ENCODE measurements at places on chromosomes 16 and 17.
A peak's percentile ranks its signal among the peaks of the same experiment; 100 is the strongest.

GRCh38 chr17:48429638-48430586, at the start of gene SKAP1:
TSS of gene SKAP1 (minus strand) at chr17:48430214.
- DNase-seq = no peak

DNA sequence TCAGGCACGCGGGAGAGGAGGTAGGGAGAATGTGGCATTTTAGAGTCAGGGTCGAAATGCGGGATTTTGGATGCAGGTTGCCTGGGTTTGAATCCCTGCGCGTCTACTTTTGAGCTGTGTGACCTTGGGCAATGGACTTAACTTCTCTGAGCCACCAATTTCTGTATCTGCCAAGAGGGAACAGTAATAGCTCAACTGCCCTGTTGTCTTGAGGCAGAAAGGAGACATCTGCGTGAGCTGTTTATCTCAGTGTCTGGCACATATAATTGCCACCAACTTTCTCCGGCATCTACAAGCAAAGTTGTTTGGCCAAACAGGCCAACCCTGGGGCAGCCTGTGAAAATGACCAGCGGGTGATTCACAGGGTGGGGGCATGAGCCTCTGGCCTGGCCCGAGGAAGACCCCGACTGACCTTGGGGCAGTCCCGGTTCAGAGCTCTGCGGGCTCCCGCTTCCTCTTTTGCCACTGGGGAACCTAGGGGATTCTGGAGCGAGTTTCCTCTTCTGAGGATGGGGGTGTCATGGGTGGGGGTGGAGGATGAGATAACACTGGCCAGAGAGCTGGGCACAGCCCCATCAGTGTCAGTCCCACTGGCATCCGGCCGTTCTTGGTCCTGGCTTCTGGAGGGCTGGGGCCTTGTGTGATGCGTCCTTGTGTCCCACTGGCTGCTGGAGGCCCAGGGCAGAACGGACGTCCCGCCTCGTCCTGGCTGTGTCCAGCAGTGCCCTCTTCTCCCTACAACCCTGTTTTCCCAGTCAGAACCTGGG, 1.3 kb downstream of the SNN start:
- DNase-seq = no peak

DNA sequence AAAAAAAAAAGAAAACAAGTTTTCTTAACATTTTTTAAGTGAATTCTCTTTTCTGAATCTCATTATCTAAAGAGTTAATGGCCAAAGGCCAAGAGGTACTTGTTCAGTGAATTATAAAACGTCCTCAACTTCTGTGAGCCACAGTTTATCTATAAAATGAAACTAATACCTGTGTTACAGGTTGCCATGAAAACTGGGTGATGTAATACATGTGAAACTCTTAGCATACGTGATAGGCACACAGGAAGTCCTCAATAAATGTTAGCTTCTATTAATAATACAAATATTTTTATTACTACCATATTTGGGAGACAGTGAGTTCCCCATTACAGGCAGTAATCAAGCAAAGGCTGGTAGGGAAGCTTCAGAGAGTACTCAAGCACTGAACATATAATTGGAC, 13.5 kb upstream of the INPP5K start:
- no peak for DNase-seq

DNA sequence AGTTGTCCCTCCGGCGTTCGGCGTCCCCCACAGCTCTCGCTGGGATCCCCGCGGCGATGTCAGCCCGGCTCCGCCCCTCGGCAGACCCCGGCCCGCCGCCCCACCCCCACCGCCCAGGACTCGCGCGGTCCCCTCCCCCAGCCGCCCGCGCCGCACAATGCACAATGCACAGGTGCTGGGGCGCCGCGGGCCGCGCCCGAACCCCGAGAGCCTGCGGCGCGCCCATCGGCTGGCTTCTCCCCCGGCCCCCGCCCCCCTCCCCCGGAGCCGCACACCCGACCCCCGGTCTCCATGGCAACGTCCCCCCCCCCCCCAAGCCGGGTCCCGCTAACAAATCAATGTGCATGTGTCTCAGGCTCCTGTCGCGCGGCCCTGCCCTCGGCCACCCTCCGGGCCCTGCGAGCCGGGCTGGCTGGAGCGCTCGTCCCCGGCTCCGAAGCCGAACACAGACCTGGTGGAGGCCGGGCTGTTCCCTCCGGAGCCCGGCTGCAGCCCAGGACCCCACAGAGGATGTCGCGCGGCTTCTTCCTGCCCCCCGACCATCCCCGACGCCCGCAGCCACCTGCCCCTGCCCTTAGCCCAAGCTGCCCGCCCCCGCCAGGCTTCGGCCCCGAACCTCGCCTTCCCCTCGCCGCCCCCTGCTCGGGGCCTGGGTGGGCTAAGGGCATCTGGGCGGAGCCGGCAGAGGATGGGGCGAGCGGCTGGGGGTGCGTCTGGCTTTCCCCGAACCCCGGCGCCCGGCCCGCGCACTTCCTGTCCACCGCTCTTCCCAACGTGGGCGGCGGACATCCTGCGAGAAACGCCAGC, 818 bp upstream of the CBX8 start:
- no peak for DNase-seq

DNA sequence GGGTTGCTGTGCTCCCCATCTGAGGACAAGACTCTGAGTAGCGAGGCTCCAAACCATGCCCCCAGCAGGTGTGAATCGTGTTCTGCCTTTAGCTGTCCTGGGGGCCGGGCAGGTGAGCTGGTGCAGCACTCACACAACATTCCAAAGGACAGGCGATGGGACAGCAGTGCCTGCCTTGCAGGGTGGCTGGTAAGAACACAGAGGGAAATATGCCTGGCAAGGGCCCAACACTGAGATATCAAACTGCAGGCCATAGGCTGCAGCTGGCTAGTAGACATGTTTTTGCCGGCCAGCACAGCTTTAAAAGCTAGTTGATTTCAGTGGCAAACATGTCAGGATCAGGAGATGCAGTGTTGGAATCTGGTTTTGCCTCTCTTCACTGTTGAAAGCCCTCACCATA, 23.6 kb downstream of the CLEC16A start:
- no peak for DNase-seq

DNA sequence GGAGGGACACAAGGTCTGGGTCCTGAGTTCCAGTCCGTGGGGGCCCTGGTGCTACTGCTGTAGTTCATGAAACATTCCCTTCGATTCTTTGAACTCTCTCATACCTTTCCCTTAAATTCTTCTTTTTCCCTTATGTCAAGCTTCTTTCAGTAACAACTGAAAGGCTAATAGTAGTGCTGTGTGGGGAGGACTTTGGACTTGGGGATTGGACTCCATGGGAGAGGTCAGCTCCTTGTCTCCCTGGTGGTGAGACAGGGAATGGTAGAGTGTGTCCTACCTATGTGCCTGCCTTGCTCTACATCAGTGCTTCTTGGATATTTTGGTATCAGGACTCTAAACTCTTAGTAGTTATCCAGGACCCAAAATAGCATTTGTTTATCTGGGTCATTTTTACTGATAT, 628.1 kb downstream of the WWOX start:
- DNase-seq = no peak

DNA sequence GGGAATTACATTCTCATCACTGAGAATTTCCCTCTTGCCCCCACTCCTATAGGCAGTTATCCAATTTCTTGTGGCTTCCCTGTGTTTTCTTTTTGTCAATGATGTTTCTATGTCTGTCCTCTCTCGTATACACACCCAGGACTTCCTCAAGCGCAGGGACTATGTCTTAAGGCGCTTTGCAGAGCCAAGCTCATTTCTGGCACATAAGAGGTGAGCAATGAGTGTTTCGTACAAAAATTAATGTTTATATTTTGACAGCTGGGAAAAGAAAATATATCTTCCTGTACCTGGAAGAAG, 947 bp downstream of the DDX42 start:
- no peak for DNase-seq

DNA sequence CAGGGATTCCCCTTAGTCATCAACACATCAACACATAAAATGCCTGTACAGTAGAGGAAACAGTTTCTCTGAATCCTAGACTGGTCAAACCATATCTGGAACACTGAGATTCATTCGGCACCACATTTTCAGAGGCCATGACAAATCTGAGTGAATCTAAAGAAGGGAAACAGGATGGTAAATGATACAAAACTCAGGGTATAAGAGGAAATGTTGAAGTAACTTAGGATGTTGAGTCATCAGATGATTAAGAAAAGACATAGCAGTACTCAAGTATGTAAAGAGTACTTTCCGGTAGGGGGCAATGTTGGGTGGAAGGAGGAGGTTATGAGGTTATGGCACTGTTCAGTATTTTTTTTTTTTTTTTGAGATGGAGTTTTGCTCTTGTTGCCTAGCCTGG, 358.5 kb upstream of the PMFBP1 start:
- DNase-seq = no peak

GRCh38 chr17:57260325-57261083, 4.2 kb downstream of the MSI2 start:
- no peak for DNase-seq

DNA sequence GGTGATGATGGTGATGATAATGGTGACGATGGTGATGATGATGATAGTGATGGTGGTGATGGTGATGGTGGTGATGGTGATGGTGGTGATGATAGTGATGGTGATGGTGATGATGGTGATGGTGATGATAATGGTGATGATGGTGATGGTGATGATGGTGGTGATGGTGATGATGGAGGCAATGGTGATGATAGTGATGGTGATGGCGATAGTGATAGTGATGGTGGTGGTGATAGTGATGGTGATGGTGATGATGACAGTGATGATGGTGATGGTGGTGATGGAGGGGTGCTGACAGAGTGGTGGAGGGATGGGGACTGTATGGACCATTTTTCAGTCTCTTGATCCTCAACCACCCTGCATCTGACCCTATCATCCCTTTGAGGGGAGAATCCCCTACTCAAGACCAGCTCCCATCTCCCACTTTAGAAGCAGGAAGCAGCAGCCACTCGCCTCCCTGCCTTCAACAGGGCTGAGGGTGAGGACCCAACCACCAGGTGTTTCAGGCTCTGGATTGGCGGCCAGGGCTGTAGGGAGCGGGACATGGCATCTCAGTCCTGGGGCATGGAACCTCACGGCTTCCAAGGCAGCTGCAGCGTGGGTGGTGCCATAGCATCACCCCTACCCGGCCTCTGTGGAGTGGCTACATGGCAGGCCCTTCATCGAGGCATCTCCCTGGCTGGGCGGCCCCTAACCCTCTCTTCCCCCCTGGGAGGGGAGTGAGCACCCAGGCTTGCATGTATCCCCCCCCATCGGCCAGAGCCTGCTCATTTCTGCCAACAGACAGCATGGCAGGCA, 4.5 kb downstream of the FSCN2 start:
- DNase-seq = no peak

GRCh38 chr17:49387498-49388289, 25.6 kb upstream of the ZNF652 start:
- DNase-seq = no peak

- peak; percentile 85 for DNase-seq
Measured at GRCh38 chr17:82030470-82031302, 792 bp upstream of the RAC3 start.

- no peak for DNase-seq
Measured at GRCh38 chr16:84949772-84950436, 61.4 kb downstream of the ZDHHC7 start.

DNA sequence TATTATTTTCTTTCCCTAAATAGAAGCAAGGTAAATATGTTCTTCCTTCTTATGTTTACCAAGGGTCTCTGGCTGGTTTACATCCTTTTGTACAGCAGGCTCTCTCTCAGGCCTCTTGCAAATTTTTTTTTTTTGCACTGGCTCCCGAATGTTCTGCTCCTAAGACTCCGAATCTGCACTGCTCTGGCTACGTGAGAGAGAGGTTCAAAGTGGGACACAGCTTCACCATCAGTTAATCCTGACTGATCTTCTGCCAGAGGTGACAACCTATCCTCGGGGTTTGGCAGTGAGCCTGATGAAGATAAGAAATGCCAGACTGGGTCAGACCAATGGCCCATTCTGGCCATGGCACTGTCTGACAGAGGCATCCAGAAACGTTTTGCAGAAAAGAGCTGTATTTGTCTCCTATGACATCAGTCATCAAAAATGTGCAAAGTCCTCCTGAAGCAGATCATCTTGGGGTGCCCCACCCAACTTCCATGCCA, 136.9 kb downstream of the GRIN2A start:
- no peak for DNase-seq

DNA sequence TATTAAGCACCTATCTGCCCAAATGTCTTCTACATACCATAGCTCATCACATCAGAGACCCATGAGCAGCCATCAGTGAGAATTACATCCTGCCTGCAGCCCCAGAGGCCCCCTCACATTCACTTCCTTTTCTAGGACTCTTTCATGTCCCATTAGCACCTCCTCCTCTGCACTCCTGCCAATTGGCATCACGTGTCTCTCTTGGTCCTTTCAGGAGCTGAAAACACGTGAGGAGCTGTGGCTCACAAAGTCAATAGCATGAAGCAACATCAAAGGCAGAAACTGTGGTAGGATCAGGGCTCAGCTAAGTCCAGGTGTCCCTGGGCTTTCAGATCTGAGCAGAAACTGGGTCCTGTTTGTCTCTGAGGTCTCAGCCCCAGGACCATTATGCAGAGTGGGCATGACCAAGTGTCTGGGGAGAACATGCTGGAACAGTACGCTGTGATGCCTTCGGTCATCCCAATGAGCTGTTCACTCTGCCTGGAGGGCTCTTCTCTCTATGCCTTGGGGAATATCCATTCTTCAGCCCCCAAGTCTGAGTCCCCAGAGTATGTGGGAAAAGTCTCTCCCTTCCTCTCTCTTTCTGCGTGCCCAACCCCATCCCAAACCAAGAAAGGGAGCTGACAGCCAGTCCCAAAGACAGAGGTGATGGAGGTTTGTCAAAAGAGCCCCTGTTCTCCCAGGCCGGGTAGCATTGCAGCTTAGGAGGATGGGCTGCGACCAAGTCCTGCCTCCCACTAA, 457.0 kb upstream of the CDH5 start:
- no peak for DNase-seq

DNA sequence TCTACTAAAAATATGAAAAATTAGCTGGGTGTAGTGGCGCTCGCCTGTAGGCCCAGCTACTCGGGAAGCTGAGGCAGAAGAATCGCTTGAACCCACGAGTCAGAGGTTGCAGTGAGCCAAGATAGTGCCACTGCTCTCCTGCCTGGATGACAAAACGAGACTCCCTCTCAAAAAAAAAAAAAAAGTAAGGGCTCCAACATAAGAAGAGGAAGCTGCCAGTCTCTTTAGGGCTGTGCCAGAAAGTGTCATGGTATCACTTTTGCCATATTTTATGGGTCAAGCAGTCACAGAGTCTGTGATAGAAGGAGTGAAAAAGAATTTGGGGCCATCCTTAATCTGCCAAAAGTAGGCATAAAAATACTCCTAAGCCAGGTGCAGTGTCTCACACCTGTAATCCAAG, 1.4 kb upstream of the PIPOX start:
- no peak for DNase-seq

DNA sequence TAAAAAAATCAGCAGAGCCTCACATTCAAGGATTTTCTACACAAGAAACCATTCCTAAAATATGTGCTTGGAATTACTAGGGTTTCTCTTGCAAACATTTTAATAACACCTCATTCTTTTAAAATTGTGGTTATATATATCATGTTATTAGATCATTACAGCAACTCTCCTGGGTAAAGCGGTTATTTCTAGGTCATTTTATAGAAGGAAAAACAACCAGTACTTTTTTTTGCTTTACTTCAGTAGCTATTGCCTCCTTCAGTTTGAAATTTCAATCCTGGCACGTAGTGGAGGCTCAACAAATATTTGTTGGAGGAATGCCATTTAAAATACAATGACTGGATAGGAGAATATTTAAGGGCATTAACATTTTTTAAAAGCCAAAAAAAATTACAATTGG, 220.6 kb downstream of the CDRT15L2 start:
- DNase-seq = no peak

Data from progenitor cell of endocrine pancreas (in vitro differentiated cells).